Fibroblast of skin of right biceps (primary cell): ENCODE measurements at places on chromosomes 13 and 19.

DNA sequence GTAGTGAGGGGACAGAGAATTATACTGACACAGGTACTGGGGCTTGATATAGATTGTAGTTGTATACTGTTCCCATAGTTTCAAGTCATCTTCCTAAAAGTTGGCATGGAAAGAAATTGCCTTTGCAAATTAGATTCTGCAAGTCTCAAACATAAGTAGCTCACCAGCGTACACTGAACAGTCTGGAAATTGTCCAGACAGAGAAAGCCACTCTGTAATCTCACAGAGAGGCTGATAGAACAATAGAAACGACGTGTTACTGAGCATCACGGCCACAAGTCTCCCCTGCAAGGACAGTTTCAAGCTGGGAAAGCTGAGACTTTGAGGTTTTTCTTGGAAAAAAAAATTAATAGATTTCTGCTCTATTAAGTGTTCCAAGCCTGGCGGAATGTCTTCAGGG lies 228.6 kb downstream of the DNAJC15 start:
- no peak for DNase-seq

- DNase-seq, result peak; percentile 40
These were observed 388.9 kb upstream of the DACH1 start for GRCh38 chr13:72255908-72256307.

DNA sequence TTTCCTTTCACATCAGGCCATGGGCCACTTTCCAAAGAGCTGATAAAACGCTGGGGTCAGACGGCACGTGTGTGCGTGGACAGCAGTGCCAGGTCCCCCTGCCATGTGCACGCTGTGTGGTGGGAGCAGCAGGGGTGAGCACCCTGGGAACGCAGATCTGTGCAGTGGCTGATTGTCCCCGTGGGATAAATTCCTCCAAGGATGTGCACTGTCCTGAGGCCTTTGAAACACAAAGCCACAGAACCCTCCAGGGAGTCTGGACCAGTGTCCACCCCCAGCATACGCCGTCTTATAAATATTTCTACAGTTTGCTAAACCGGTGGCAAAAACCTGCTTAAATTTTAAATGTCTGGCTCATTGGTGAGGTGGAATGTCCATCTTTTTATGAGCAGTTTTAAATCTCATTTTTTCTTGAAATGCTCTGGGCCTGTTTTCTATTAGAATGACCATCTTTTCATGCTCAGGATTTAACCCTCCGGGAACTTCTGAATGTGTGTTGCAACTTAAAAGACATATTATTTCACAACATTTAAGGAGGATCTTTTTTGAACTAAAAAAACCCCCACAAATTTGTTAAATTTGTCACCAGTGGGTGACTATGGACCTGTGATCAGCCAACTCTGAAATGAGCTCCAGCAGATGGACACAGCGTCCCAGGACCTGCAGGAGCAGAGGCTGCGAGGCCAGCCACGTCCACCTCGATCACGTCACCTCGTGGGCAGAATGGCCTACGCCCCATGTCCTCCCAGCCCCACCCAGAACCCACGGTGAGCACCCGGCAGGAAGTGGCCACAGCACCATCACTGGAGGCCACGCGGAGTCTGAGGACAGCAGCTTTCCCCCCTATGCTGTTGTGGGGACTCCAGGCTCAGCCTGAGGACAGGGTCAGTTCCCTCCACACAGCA lies 68.6 kb downstream of the RASA3 start:
- DNase-seq, result peak; percentile 52

GRCh38 chr19:4012092-4012974 lies 4.8 kb downstream of the PIAS4 start:
- no peak for DNase-seq

GRCh38 chr13:23671897-23672296 lies 101.7 kb downstream of the TNFRSF19 start:
- no peak for DNase-seq

GRCh38 chr13:79776531-79777295 lies 295.8 kb downstream of the NDFIP2 start:
- DNase-seq, result peak; percentile 61

DNA sequence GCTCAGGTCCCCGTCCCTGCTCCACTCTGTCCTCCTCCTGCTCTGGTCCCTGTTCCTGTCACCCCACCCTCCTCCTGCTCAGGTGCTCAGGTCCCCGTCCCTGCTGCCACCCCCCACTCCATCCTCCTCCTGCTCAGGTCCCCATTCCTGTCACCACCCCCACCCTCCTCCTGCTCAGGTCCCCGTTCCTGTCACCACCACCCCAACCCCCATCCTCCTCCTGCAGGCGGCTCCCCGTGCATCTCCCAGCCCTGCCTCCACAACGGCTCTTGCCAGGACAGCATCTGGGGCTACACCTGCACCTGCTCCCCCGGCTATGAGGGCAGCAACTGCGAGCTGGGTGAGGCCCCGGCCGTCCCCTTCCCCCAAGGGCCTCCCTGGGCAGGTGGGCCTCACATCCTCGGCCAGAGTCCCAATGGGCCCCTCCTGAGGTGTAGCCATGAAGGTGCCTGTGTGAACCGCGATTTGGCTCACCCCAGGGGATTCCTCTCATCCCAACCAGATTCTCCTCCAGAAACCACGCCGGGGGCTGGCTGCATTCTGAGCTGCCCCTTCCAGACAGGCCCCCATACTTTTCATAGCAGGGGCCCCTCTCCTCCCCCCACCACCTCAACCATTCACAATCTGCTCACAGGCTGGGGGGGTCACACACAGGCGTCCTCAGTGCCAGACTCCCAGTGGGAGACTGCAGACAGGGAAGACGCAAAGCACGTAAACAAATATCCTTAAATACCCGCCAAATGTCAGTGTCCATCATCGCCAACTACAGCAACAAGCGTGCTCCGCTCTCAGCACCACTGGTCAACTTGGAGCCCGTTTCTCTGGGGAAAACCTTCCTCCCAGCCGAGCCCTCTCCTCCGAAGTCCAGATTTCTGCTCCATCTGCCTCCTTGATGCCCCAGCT lies 4.6 kb downstream of the PROZ start:
- no peak for DNase-seq

DNA sequence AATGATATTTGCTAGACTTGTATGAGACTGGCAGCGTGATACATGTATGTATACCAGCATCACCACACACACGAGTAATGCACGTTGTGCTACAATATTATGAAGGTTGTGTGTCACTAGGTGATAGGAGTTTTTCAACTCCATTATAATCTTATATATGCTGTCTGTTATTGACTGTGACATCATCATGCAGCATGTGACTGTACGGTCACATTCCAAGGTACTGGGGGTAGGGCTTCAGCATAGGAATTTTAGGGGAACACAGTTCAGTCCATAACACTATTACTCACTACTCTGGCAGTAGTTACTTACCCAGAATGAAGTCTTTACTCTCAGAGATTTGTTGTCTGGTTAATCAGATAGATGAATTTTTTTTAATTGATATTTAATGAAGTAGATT lies 91.1 kb downstream of the CDK8 start:
- peak; percentile 46 for DNase-seq

DNA sequence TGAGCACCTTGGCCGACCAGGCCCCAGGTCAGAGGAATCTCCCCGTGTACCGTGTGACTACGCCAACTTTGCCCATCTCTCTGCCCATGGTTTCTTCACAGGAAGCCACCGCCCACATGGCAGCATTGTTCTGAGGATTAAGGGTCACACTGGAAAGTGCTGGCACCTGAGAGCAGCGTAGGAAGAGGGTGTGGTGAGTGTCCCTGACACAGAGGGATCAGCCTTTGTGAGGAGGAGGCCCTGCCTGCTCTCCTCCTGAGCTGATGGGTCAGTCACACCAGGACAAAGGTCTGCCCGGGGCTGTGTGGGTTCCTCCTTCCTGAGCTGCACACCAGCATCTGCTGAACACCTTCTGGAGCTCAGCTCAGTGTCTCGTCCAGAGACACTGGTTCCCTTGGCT lies 32.2 kb upstream of the SLC15A1 start:
- no peak for DNase-seq

DNA sequence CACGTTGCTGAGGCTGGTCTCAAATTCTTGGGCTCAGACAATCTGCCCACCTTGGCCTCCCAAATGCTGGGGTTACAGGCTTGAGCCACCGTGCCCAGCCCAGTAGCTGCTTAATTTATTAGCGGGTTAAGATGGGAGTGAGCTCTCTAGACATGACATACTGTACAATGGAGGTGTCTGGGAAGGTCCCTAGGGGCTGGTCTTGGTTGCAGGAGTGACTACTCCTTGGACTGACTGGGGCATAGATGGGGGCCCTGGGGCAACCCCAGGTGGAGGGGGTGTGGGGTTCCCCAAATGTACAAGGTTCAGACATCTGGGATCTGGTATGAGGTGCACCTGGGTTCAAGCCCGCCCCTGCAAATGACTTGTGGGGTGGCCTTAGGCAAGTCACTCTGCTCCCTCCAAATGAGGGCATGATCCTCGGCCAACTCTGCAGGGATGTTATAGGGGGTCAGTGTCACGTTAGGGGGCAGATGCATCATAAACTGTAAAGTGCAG lies 12.8 kb downstream of the CIB3 start:
- DNase-seq, result no peak

DNA sequence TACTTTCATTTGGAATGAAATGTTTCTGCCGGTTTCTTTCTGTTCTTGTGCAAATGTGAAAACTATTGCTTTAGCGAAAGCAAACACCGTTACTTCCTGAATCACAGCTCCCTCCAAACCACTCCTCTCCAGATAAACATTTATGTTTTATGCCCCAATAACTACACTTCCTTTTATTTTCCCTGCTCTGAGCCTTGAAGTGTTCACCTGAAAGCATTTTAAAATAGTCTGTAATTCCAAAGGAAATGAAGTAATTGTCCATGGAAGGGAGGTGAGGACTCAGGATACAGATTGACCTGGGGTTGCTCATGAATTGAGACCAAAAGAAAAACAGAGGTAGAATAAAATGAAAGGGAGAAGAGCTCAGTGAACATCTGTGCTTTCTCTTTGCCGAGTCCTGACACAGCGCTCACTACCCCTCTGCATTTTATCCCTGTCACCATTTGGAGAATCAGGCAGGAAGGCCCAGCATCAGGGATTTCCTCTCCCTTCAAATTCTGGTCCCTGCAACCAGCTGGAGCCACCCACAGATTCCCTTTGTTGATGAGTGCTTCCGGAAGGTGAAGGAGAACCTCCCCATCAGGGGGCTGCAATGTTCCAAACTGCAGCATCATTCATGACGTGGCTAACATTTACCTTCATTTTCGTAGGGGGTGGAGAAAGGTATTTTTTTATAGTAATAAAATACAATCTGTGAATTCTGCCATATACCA lies 171.9 kb downstream of the ITGBL1 start:
- no peak for DNase-seq

- no peak for DNase-seq
These were observed 25.2 kb upstream of the XPO4 start for GRCh38 chr13:20927596-20928257.

GRCh38 chr19:47203254-47203653 lies 27.7 kb downstream of the BBC3 start:
- DNase-seq, result no peak

GRCh38 chr13:44414716-44415115 lies 41.1 kb downstream of the SERP2 start:
- no peak for DNase-seq

- peak; percentile 89 for DNase-seq
These were observed 8.1 kb upstream of the ANGPTL4 start for GRCh38 chr19:8355631-8356402.
